ENCODE measurements at places on chromosomes 6 and 20.
A peak's percentile ranks its signal among the peaks of the same experiment; 100 is the strongest.

DNA sequence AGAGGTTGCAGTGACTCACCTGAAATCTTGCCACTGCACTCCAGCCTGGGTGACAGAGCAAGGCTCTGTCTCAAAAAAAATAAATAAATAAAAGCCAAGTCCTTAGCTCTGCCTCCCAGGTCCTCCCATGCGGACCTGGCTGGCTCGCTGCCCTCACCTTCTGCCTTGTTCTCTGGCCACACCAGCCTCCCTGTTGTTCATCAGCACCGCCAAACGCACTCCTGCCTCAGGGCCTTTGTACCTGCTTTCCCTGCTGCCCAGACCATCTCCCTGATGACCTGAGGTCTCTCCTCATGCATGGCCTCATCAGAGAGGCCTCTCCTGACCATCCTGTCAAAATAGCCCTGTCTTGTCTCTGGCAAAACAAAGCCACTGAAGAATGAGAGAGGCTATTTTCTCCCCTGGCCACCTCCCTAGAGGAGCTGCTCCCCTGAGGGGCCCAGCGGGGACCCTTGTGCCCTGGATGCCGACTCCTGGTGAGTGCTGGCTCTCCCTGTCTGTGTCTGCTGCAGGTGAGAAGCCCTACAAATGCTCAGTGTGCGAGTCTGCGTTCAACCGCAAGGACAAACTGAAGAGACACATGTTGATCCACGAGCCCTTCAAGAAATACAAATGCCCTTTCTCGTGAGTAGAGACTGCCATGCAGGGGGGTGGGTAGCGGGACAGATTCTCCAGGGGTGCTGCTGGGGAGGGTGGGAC lies 22.6 kb upstream of the CHMP4B start:
- no peak for DNase-seq

- DNase-seq = peak; percentile 93
Observed at GRCh38 chr6:116680880-116681672, at the start of gene KPNA5. TSS of gene KPNA5 (plus strand) at chr6:116681211. CDS start at chr6:116681335, 124 bp downstream.

DNA sequence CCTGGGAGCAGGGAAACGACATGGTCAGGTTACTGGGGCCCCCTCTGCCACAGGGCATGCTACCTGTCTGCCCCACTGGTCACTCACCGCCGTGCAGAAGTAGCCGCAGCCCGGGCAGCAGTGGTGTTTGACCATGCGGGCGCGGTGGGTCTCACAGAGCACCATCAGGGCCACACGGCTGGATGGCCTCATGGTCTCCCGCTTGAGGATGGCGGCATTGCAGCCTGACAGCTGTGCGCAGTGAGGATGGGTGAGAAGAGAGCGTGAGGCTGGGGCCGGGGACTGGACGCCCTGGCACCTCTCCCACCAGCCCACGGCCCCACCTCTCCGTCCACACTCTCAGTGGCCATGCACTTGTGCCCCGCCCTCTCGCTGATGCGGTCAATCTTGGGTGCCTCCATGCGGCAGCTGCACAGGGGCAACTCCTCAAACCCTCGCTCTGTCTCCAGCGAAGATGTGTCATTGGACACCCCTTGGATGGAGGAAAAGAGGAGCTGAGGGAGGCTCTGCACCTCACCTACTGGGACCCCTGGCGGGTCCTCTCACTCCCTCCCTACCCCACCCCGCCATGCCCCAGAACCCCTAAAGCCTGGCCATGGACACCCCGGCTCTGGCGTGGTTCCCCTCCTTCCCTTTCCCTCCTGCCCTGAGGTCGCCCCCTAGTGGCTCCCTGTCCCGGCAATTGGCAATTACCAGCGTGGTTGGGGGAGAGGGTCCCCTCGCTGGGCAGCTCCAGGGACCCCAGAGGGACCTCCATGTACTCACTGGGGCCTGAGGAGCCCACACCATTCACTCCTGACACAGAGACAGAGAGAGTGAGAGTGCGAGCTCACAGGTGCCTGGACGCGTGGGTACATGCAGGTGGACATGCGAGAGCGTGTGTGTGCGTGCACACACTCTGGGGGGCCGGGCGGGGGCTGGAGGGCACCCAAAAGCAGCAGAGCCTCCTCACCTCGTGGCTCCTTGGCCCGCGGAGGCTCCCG lies 8.9 kb downstream of the EHMT2 start:
- no peak for DNase-seq

- no peak for DNase-seq
Observed at GRCh38 chr20:50230871-50231560, 40.4 kb downstream of the CEBPB start.

GRCh38 chr6:135722679-135723078 lies 128.8 kb upstream of the PDE7B start:
- no peak for DNase-seq

- DNase-seq = no peak
Observed at GRCh38 chr6:159090530-159091480, 46.0 kb upstream of the TAGAP start.

DNA sequence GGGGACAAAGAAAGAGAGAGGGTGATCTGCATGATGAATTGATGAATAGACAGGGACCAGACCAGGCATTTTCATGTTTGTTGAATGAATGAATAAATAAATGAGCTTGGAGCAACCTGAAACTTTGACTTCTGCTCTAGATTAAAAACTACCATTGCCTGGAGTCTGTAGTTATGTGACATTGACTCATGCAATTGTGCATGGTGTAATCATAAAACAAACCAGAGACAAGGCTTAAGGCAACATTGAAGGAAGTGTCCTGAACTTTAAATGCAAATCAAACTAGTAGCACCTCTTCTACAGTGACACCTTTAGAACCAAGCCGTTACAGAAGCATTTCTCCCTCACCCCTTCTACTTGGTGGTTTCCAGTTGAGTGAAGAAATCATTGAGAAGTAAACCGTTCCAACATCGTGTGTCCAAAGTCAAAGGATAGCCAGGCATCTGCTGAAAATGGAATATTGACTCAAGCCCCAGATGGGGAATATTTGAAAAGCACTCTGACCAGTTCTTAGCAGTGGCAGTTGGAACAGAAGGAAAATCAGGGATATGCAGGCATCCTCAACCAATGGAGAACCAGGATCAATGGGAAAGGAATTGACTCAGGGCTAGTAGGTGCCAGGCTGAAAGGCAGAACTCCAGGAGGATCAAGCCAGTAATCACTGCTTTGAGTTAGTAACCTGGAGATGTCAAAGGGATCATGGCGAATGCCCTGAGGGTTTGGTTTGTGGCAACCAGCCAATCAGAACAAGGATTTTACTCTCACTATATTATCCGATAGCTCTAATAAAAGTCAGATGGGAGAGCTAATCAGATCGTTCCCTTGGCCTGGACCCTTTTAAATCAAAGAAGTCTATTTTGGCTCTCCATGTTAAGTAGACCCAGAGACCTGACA lies 171.2 kb upstream of the TSHZ2 start:
- DNase-seq = no peak

DNA sequence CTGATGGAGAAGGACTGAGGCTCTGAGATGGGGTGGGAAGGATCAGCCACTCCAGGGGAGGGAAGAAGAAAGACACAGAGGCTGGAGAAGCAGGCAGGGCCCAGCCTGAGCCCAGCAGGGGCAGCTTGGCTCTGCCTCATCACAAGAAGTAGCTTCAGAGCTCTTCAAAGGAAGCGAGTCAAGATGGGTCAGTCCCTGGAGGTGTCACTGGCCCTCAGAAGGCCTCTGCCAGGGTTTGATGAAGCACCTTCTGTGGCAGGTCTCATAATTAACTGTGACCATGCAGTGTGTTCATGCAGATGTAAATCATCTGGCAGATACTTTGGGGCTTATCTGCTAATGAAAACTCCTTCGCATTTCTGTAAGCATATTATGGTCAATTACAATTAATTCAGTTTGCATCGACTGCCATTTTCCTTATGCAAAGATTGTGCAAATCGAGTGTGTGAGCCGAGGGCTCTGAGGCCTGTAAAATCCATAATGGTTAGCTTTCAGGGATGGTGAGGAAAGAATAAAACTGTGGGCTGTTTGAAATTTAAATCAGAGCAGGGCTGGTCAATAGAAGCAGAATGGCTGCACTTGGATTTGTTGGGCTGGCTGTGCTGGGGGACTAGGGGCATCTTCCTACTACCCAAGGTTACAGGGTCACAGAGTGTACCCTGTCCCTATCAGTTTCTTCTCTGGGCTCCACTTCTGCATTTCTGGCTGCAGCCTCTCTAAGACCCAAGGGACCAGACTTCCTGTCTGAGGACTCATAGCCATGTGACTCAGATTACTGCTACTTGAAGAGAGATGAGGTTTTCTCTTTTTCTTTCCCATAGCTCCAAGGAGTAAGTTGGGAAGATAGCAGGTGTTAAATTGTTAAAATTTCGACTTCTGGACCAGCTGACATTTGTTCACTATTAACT lies 376.6 kb downstream of the DHX35 start:
- peak; percentile 79 for DNase-seq

GRCh38 chr6:76510489-76510888 lies 438.0 kb upstream of the IMPG1 start:
- DNase-seq = no peak

DNA sequence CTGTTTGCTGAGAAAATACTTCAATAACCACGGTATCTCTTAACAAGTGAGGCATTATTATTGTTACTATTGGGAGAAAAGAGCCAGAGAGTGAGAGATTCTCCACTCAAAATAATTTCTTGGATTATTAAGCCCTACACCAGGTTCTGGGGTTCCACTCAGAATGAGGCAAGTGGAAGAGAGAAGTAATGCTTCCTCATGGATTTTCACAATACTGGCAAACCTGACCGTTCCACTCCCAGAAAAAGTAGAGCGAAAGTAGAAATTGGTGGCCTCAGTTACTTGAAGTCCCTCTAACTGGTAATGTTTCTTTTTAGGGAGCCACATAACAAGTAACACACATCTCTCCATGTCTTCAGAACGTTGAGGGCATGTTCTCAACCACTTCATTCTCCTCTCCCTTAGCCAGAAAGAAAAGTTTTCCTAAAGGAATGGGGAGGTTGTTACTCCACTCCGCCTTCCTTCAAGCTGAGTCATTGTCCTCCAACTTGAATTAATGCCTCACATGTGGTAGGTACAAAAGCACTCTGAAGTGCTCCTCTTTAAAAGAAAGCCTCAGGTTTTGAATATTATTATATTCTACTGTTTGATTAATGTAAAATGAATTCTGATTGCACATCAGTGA lies 1.9 kb downstream of the BAG2 start:
- no peak for DNase-seq

DNA sequence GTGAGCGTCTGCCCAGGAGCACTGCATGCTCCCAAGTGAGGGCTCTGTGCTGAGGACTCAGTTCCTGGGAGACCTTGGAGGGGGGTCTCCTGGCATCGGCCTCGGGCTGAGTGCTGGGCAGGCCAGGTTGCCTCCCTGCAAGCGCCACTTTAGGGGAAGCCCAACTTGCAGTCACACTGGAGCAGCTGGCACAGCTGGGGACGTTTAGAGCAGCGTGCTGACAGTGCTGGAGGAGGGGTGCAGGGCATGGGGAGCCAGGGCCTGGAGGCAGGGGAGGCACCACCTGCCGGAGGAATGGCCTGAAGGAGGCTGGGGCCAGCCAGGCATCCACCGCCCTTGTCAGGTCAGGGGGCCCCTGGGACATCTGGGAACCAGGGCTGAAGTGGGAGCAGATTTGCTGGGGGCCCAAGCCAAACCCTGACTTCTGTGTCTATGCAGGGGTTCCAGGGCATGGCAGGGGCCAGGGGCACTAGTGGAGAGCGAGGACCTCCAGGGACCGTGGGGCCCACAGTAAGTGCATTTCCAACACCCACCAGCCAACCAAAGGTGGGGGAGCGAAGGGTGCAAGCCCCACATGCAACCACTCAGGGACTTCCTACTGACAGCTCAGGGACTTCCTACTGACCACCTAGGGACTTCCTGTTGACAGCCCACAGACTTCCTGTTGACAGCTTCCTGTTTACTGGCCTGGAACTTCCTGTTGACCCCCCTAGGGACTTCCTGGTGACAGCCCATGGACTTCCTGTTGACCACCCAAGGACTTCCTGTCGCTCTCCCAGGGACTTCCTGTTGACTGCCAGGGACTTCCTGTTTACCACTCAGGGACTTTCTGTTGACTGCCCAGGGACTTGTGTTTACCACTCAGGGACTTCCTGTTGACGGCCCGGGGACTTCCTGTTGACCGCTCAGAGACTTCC lies 33.6 kb downstream of the COL20A1 start:
- no peak for DNase-seq

GRCh38 chr20:63825331-63826118 lies 5.5 kb downstream of the ZBTB46 start:
- no peak for DNase-seq

- DNase-seq = no peak
Observed at GRCh38 chr6:139156551-139156950, 21.7 kb downstream of the HECA start.

GRCh38 chr20:51712501-51713212 lies 55.5 kb downstream of the ATP9A start:
- no peak for DNase-seq

DNA sequence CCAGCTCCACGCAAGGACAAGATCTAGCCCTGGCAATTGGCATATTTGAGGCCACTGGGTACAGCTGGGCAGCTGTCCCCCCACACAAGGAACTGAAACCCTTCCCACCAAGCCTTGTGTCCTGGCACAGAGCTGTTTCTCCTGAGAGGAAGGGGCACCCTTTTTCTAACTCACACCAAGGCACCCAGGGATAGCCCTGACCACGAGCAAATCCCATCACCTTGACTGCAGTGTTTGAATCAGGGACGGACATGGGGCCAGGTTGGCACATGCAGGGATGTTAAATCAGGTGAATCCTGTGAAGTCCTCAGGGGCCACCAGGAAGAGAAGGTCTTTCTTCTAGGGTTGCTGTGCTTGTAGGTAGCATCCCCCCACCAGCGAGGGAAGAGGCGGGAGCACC lies 246.6 kb downstream of the PREX1 start:
- no peak for DNase-seq

DNA sequence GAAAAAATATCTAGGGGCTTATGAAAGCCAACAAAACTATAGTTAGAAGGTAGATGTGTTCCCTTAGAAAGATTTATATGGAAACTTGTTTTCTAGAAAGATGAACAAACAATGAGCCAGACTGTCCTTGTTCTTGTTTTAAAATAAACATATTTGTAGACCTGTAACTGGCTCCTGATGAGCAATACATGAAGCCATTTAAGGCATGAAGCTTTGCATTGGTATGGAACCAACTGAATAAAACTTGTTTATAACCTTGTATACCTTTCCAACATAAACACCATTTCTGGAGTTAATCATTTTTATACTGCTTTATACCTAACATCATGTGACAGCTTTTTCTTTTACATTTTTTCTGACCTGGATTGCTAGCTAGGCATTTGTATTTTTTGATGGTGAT lies 247.8 kb downstream of the PRL start:
- DNase-seq = no peak

GRCh38 chr20:3869839-3870634 lies 19.1 kb upstream of the PANK2 start:
- DNase-seq = no peak

DNA sequence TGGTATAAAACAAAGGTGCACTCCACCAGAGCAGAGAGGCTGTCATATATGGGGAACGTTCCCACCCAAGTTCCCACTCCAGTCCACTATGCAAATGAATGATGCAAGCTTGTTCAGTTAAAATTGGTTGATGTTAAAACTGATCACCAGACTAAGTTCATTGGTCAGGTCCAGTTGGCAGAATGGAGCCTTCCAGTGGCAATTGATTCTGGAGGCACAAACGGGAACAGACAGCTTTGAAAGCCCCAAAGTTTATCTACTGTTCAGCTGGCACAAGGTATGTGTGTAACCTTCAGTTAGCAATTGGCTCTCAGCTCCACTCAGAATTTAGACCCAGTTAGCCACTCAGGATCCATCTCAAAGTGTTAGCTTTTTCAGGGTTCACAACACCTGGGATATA lies 119.4 kb upstream of the CEP85L start:
- DNase-seq = no peak

GRCh38 chr20:53355790-53356189 lies 237.8 kb downstream of the ZNF217 start:
- DNase-seq = no peak

GRCh38 chr6:37309692-37310091 lies 44.1 kb upstream of the RNF8 start:
- DNase-seq = no peak

All from NCI-H526 treated with DMSO at 0.1 percent for 48 hours (cell line).